ENCODE measurements at places on chromosomes 3 and 15. TPM values are rescaled to one million over a fixed set of nuclear protein-coding genes. Genes with fewer than 3 reads are reported as not detected.

ARNT2 gene
- total RNA-seq = 43.7 TPM

TTLL13 gene
- 0.51 TPM for total RNA-seq

ITPKA gene
- total RNA-seq = 14.2 TPM

RBP2 gene
- not detected for total RNA-seq

FANCD2 gene
- 13.2 TPM for total RNA-seq

HMCES gene
- total RNA-seq = 29.1 TPM

DNA sequence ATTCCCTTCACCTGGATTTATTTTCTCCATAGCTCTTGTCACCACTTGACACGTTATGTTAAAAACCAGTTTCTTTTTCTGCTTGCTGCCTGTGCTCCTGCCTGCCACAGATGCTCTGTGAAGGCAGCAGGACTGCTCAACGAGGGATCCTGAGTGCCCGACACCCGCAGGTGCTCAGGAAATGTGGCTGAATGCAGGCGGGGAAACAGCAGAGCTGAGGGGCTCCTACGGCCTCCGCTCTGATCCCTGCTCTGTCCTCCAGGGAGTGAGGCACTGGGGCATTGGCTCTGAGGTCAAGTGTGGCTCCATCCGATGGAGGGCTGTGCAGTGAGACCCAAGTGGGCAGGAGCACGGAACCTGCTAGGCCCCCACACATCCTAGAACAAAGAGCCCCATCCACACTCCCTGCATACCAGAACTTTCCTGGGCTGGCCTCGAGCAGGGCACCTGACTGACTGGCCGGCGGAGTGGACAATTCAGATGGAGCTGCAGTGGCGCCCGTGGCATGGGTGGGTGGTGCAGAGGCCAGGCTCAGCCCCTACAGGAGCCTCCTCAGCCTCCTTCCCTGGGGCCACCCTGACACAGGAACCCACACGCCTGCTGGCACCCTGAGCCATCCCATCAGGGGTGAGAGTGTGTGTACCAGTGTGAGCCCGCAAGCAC, 27.9 kb downstream of the IQSEC1 start:
- no peak for DNase-seq

- DNase-seq = no peak
Measured at GRCh38 chr3:65830948-65831732, 207.6 kb downstream of the MAGI1 start.

DNA sequence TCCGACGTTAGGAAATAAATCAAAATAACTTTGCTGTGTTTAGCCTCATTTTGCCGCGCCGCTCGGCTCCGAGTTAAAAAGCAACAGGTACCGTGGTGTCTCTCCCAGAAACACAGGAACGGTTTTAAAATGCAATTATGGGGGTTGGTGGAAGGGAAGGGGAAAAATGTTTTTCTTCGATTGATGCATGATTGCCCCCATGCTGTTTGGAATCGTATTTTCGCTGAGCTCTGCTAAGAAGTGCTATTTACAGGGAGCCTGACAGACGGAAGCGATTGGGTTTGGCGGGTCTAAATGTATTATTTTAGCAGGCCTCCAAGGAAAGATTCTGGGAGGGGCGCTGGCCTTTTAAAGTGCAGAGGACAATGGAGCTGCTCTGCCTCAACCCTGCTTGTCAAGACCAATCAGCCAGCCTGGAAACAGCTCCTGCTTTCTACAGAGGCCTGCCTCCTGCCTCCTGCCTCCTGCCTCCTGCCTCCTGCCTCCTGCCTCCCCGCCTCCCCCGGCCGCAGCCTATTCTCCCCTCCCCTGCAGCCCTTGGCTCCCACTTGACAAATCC, 156.7 kb upstream of the TLE3 start:
- no peak for DNase-seq

GRCh38 chr15:40936709-40937666, 7.8 kb downstream of the DLL4 start:
- no peak for DNase-seq

GRCh38 chr3:187763850-187764648, 18.8 kb upstream of the BCL6 start:
- DNase-seq = peak; percentile 22

DNA sequence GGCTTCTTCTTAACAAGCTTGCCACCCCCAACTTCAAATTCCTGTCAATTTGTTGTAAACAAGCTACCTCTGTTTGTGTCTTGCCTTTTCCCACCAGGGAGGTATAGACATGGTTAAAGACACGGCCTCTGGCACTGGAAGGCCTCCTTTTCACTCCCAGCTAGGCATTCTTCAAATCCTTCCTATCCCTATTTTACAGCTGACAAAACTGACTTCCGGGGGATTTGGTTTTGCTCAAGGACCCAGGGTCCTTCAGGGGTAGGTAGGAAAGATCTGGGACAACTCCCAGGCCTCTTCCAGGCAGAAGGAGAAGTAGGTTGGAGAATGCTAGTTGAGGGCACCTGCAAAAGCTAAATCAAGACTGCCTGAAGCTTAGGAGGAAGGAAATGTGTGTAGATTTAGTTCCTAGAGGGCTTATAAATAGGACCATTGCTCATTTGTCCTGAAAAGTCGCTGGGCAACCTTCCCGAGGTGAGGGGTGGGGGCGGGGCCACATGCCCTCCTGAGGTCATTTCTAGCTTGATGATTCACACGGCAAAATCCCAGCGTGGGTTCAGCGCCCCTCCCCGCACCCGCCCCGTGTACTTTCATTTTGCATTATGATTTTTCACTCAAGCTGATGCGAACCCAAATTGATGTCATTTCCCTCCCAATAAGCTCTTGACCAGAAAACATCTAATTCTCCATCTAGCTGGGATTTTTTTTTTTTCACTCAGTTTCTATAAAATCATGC, 365.5 kb downstream of the SHQ1 start:
- DNase-seq = no peak

DNA sequence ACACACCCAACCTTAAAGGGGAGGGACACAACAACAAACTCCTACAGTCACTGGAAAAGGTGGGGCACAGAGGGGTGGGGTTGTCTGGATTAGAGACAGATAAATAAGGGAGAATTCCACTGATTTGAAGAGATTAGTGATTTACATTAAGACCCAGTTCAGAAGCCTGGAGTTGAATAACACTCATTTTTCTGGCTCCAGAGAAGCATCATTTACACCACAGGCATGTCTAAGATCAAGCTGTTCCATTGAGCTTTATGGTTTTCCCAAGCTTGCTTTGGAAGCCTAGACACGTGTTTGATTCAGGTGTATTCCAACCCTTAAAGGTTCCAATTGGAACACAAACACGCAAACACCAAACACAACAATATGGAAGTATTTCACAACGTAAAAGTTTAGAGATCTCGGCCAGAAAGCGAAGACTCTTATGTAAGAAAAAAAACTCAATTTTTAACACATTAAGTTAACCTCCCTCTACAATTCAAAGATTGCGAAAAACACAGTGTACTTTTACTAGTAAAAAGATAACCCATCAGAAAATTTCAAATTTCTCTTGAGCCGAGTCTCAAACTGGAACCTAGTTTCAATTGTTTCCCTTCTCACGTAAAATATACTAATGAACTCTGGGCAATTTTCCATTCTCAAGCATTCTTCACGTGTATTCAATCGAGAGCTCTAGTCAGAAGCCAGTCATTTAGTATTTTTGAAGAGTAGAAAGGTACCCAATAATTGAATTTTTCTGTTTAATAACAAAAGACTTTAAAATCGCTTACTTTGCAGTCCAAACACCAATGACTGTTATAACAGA, 2.1 kb downstream of the TRA2B start:
- DNase-seq = no peak

GRCh38 chr3:172115787-172116186, 76.4 kb downstream of the FNDC3B start:
- DNase-seq = no peak

GRCh38 chr15:47806008-47806407, 88.7 kb downstream of the SEMA6D start:
- no peak for DNase-seq

DNA sequence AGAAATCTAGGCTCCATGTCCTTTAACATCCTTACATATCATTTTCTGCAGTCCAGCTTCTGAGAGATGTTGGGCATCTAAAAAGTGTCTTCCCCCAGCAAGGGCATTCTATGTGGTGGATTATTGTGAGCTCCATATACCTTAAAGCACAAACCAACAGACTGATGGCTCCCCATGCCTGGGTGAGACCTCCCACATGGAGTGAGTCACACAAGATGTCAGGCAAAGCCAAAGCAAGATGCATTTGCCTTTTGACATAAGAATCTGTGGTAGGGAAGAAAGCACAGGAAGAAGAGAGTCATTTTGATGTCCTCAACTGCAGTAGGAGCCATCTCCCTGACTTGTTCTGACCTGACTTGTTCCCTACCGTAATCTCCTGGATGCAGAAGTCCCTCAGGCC, 238.7 kb upstream of the EIF1B start:
- DNase-seq = no peak

DNA sequence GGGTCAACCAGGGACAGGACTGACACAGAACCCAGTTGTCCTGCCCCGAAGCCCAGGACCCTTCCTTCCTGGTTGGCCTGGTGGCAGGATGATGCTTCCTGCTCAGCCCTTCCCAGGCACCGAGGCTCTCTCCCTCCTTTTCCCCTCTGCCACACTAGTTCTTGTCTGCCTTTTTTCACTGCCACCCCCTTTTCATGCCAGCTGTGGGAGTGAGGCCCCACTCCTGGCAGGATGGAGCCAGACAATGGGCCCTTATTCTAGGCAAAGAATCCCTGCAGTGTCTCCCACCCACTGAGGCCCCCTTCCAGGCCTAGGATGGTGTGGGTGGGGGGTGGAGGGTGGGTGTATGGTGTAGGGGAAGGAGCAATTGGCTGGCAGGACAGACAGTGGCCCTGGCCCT, 1.1 kb upstream of the SCAMP5 start:
- DNase-seq = no peak

DNA sequence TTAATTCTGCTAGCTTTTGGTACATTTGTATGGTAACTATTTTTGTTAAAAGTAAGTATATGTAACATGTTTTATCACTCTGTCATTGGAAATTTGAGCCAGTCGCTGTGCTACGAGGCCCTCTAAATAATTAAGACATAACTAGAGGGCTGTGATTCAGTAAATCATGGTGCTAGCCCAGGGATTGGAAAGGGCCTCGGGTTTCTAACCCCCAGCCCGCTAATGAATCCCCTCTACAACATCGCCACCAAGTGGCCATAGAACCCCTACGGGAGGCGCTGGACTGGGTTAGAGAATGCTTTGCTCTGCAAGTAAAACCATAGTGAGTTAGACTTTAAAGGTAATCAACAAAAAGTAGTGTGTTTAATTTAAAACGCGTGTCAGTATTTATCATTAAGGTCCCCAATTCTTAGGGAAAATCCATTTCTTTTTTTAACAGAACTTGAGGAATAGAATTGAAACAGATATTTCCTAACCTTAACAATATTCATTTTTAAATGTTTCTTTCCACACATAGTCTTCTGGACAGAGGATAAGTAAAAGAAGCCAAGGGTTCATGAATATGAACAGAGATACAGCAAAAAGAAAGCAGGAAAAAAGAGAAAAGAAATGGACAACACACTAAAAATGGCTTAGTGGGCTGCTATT, 744.7 kb downstream of the EPHA3 start:
- DNase-seq = peak; percentile 5

- no peak for DNase-seq
Measured at GRCh38 chr15:100726421-100727190, 124.2 kb downstream of the ASB7 start.

DNA sequence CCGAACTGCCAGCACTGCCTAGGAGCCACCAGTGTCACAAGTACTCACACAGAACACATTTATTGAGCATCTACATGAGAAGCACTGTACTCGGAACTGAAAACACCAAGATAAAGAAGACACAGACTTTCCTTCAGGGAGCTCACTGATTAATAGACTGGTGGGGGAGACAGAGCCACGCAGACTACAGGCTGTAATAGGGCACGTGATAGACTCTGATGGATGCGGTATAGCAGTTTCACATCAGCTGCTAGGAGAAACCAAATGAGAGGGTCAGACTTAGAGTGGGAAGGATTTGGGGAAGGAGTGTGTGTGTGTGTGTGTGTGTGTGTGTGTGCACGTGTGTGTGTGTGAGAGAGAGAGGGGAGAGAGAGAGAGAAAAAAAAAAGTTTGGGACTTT, 12.1 kb downstream of the EPHB1 start:
- DNase-seq = no peak

- no peak for DNase-seq
Measured at GRCh38 chr3:172102123-172102882, 62.9 kb downstream of the FNDC3B start.

- DNase-seq = peak; percentile 84
Measured at GRCh38 chr15:99305761-99306505, 54.7 kb downstream of the LRRC28 start.

GRCh38 chr3:172201870-172202236, 162.5 kb downstream of the FNDC3B start:
- no peak for DNase-seq

- peak; percentile 43 for DNase-seq
Measured at GRCh38 chr3:189513281-189514117, 117.7 kb upstream of the TP63 start.

- no peak for DNase-seq
Measured at GRCh38 chr15:101560722-101561583, 71.4 kb upstream of the PCSK6 start.

Measured in prostate gland (tissue), 2 donors.